ENCODE measurements at places on chromosomes 13 and 19.
A peak's percentile ranks its signal among the peaks of the same experiment; 100 is the strongest.

DNA sequence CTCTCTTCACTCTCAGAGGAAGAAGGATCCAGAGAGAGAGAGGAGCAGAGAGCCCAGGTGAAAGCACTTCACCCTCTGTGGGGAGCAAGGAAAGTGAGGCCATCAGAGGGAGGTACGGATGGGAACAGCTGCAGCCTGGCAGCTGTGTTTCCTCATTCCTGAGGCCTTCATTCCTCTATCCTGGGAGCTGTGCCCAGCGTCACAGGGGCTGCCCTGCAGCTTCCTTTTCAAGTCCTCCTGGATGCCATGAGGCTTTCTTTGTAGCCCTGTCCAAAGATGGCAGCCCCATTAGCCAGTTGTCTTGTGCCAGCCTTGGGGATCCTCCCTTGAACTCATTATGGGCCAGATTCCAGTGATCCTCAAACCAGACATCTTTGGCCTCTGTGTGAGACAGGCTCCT, 76.8 kb upstream of the PCDH8 start:
- DNase-seq, result no peak

GRCh38 chr13:22169473-22169872, 498.6 kb downstream of the FGF9 start:
- no peak for DNase-seq

- DNase-seq, result no peak
These were observed 40.2 kb downstream of the OLFM4 start for GRCh38 chr13:53068585-53069520.

GRCh38 chr13:96994858-96995243, 575 bp upstream of the OXGR1 start:
- no peak for DNase-seq

DNA sequence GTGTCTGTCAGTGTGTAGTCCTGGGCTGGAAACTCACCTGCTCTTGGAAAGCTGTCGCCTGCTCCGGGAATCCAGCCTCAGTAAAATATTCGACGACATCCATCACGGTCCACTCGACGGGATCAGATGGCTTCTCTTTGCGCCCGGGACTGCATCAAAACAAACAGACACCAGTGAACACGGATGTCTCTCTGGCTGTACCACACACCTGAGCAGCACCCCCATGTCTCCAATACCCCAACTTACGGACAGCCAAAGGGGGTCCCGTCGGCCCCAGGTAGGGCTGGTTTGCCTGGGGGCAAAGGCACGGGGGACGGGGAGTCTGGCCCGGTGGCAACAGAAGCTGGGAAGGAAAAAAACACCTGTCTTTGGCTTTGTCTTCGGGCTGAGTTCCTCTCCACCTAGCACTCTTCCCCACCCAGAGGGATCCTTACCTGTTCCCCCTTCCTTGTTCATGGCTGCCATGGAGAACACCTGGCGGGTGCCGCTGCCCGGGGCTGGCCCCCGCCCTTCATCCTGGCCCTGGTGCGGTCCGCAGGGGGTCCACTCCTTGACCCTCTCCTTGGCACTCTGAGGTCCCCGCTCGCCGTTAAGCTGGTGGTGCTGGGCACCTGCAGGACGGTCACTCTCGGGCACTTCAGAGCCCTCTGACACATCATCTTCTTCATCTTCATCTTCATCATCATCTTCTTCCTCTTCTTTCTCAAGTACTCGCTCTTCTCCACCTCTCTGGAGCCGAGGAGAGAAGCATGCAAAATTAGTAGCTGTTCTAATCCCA, 1.7 kb downstream of the SAMD1 start:
- DNase-seq, result no peak

DNA sequence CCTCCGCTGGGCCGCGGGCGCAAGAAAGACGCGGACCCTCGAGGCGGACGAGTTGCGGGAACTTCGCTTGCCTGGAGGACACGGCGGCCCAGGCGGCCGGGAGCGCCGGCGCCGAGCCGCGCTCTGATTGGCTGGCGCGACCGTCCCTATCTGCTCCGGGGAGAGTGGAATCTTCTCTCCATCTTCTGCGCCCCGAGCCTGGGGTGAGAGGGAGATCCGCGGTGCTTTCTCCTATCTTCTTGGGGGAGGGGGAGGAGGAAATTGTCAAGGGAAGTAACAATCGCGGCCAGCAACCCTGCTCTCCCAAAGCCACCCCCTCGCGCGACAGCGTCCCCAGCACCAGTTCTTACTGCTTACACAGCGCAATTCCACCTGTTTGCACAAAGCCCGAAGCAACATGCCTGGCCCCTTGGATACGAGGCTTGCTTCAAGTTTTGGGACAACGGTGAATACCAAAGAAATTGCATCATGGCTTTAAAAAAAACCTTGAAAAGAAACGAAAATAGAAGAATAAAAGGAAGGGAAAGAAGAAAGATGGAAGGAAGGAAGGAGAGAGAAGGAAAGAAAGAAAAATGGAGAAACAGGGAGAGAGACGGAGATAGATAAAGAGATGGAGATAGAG, 4.8 kb downstream of the SOX21 start:
- DNase-seq, result no peak

DNA sequence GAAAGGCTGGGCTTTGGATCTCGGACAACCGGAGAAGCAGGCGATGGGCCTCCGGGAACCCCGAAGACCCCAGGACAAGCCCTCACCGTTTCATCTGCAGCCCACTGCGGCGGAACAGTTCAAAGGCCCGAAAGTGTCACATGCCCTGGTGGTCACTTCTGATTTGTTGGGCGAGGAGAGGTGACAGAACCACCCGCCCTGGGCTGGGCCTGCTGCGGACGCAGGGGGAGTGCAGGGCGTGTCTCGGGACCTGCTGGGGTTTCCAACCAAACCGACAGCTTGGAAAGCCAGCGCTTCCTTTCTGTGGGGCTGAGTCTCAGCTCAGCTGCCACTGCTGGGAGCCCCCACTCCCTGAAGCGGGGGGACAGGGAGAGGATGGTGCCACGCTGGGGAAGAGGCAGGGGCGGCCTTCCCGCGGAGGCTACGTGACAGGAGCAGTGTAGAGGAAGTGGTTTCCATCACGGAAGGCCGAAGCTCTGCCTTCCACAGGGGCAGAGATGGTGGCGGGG, 22.8 kb upstream of the ZBTB7A start:
- peak; percentile 54 for DNase-seq

GRCh38 chr19:5575590-5575989, 7.8 kb upstream of the TINCR start:
- DNase-seq, result no peak

DNA sequence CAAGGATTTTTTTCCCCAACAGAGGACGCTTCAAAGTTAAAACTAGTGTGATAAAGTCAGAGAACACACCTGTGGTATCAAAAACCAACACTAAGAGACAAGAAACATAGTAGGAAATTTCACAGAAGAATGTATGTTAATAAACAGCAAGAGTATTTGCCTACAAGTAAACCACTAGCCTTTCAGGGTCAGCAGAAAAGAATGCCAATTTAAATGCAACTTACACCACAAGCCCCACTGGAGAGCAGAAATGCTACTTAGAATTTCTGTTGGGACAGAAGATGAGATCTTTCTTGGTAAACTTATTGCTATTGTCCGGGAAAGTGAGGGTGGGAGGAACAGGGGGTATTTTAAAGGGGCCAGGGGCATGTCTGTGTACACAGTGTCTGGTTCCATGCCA, 68.6 kb downstream of the STK24 start:
- DNase-seq, result no peak

DNA sequence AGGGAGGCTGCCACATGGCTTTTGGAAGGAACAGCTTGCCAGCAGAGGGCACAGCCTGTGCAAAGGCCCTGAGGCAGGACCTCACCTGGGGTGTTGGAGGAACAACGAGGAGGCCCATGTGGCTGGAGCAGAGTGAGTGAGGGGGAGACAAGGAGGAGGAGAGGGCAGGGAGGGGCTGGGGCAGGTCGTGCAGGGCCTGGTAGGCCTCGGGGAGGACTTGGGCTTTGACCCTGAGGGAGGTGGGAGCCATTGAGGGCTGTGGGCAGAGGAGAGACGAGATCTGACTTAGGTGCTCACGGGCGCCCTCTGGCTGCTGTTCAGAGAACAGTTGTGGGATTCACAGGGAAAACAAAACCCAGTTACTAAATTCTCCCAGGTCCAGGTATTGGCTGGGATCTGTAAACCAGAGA, 25.2 kb downstream of the ZNRF4 start:
- peak; percentile 29 for DNase-seq

GRCh38 chr13:42836930-42837690, 55.7 kb downstream of the FAM216B start:
- no peak for DNase-seq

DNA sequence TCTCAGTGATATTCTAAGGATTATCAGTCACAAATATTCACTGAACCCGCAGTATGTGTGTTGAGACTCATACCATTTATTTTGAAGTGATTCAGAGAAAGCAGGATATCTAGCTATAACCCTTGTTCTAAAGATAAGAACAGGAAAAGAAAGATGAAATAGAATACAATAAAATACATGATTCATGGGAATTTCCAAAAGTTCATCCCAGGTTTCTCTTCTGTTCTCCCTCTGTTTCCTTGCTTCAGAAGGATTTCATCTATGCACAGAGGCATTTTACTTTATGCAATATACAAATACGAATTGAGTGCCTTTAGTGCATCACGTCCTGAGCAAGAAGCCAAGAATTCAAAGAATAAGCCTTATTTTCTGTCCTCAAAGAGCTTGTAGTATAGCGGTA, 274.4 kb upstream of the GPC6 start:
- DNase-seq, result no peak

Data from stimulated activated CD4-positive, alpha-beta T cell treated with anti-CD3 and anti-CD28 coated beads, Interleukin-1b, Interleukin-23, amount 100 ng/mL, for 48 hours (primary cell).